ENCODE measurements at places on chromosomes 7 and 10. TPM values are rescaled to one million over a fixed set of nuclear protein-coding genes. Genes with fewer than 3 reads are reported as not detected.

Gene MKI67
- total RNA-seq, result 242 TPM

DNA sequence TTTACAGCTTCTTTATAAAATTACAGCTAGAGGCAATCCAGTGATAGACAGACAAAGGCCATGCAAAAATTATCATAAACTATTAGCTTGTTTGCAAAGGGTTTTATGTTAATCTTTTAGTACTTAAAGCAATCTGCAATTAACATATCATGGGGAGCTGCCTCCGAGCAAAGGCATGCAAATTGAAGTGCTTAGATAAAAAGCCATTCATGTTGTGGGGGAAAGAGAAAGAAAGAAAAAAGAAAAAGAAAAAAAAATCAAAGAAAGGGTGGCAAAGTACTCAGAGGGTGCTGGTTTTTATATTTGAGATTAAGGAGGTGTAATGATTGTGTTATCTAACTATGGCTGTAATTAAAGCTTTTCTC, 799.5 kb downstream of the LRMDA start:
- no peaks in the 10 kb centered on the region for H3K36me3 ChIP-seq
- H3K27me3 ChIP-seq, result no peaks in the 10 kb centered on the region
- H3K4me3 ChIP-seq, result no peak overlapping the region
- H3K27ac ChIP-seq, result no peak overlapping the region
- DNase-seq, result no peak

GRCh38 chr7:21371360-21371759, 56.5 kb upstream of the SP4 start:
- no peak for DNase-seq
- H3K4me1 ChIP-seq, result no peaks in the 10 kb centered on the region
- H3K4me3 ChIP-seq, result no peak overlapping the region
- H3K36me3 ChIP-seq, result no peaks in the 10 kb centered on the region
- no peak overlapping the region for H3K27ac ChIP-seq

DNA sequence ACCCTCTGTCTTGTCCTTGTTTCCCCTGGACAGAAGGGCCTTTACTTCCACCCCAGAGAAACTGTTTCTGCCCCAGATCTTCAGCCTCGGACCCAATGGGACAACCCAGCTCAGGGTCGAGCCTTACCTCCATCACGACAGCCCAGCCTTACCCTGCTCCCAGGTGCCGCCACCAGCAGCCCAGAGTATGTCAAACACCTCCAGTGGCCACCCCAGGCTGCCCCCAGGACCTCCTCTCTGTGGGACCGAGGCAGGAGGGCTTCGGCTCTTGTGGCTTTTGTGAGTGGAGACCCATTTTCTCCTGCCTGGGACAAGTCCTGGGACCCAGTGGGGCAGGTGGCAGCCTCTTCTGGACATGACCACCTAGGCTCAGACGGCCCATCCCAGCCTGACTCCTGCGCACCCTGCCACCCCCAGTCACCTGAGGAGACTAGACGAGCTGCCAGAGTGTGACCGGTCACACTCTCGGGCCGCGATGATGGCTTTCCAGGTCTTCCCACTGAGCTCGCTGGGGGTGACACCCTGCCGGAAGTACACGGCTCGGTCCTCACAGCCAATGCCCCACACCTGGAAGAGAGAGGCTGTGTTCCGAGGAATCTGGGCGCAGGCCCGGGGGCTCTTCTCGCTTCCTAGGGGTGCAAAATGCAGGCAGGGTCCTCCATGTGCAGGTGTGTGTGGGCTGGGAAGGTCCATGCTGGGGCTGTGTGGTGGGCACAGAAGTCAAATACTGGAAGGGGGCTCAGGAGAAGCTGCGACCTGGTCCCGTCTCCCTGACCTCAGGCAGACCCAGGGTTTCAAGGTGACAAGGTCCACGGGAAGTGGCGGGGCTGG, 15.5 kb downstream of the TECPR1 start:
- no peaks in the 10 kb centered on the region for H3K27me3 ChIP-seq
- no peak overlapping the region for H3K4me3 ChIP-seq
- no peak overlapping the region for H3K27ac ChIP-seq
- DNase-seq, result no peak
- H3K36me3 ChIP-seq, result no peaks in the 10 kb centered on the region
